ENCODE measurements at places on chromosomes 3 and 15.

- no peak for DNase-seq
Observed at GRCh38 chr3:15107075-15107947, 8.4 kb upstream of the RBSN start.

- no peak for DNase-seq
Observed at GRCh38 chr3:71537211-71537611, 46.3 kb downstream of the FOXP1 start.

GRCh38 chr3:134650431-134651346 is at the start of gene KY:
TSS of gene KY (minus strand) at chr3:134651022. CDS start at chr3:134650960, 62 bp downstream.
- DNase-seq: no peak

GRCh38 chr15:45417303-45417950 is 39.1 kb upstream of the GATM start:
- no peak for DNase-seq

DNA sequence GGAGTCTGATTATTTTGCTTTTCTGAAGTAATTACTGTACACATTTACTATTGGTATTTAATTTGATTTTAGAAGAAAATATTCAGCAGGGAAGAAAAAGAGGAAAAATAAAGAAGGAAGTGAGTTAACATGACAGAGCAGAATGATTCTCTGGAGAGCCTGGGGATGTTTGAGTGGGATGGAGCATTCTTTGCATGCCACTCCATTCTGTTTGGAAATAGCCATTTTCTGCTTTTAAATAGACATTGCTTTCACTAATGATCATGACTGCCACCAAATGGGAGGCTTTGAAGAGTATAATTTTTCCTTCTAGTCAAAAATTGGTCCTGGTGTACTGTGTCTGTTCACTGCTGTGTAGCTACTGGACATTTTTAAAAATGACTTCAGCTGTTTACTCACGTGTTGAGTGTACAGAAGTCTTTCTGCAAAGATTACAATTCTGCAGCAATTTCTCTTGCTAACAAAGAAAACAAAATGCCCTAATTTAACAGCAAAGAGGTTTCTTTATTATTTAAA is 196.1 kb downstream of the RYR3 start:
- no peak for DNase-seq
